ENCODE measurements at places on chromosomes 16 and 17.

GRCh38 chr16:87895641-87896141 lies 26.4 kb upstream of the SLC7A5 start:
- DNase-seq, result no peak

DNA sequence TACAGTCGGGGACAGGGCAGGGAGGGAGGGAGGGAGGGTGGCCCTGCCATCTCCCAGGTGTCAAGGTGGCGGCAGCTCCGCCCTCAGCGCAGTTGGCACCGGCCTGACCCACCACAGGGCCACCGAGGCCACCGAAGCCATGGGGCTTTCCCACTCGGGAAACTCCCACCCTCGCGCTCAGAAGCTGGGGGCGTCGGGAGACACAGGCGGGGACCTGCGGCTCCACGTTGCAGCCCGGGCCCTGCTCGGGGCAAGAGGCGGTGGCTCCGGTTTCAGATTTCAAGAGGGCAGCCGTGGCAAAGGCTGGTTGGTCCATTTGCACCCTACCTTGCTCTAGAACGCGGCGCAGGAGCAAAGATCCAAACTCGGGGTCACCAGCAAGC lies 544 bp downstream of the CYB561 start:
- peak; percentile 63 for DNase-seq

GRCh38 chr17:61444831-61445230 lies 7.4 kb upstream of the TBX4 start:
- DNase-seq, result no peak

GRCh38 chr17:78168242-78168902 lies at the start of gene SYNGR2:
TSS of gene SYNGR2 (plus strand) at chr17:78168581. CDS start at chr17:78168617, 36 bp downstream.
- DNase-seq, result peak; percentile 94

DNA sequence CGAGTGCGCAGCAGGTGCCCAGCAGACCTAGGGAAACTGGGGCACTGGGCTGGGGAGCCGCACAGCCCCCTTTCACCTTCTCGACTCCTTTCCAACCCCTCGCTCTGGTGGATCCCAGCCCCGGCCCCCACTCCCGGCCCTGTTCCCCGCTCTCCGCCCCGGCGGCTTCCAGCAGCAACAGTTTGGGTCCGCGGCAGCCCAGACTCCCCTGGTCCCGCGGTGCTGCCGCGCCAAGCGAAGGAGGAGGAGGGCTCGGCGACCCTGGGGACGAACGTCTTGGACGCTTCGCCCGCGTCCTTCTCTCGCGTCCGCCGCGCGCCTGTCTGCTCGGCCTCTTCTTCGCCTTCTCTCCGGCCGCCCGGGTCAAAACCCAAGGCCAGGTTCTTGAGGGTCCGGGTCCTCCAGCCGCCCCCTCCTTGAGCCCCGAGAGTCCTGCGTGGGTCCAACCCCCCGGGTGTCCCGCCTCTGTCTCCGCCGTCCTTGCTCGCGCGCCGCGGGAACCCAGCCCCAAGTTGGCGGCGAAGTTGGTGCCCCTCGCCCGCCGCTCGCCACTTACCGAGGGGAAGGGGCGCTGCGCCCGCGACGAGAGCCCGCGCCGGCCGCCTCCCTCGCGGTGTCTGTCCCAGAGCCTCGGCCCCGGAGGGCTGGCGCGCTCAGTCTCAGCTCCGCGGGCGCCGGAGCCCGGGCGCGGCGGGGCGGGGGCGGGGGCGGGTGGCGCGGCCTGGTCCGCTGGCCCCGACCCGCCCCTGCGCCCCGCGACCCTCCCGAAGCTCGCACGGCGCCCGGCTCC lies 1.4 kb upstream of the GRIN2C start:
- no peak for DNase-seq

GRCh38 chr17:2959371-2960130 lies 103.9 kb downstream of the OR1D5 start:
- DNase-seq, result no peak

- DNase-seq, result no peak
These were observed 1.2 kb downstream of the MMP2 start for GRCh38 chr16:55480228-55480655.

DNA sequence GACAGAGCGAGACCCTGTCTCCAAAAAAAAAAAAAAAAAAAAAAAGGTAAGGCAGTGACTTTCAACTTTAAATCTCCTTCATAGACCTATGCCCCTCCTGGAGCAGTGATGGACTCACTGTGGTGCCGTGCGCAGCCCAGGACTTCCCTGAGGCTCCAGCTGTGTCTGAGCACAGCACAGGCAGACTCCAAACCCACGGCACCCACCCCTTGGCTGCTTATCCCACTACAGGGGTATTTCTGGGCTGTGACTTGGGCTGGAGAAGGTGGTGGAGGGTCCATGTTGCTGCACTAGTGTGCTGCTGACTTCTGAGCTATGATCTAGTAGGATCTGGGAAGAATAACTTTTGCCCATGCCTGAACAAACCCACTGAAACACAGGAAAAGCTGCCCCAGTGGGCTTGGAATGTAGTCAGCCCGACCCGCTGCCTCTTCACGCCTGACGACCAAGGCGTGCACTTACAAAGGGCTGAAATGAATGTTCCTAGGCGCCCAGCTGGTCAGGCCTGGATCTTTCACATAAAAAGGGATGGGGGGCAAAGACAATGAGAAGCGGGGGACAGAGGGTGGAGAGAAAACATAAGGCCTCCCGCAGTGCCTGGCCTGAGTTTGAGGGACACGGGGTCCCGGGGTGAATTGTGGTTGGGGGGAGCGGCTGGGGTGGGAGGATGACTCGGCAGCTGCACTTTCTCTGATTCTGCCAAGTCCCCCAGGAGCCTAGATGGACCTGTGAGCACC lies 83.0 kb downstream of the IRF8 start:
- no peak for DNase-seq

DNA sequence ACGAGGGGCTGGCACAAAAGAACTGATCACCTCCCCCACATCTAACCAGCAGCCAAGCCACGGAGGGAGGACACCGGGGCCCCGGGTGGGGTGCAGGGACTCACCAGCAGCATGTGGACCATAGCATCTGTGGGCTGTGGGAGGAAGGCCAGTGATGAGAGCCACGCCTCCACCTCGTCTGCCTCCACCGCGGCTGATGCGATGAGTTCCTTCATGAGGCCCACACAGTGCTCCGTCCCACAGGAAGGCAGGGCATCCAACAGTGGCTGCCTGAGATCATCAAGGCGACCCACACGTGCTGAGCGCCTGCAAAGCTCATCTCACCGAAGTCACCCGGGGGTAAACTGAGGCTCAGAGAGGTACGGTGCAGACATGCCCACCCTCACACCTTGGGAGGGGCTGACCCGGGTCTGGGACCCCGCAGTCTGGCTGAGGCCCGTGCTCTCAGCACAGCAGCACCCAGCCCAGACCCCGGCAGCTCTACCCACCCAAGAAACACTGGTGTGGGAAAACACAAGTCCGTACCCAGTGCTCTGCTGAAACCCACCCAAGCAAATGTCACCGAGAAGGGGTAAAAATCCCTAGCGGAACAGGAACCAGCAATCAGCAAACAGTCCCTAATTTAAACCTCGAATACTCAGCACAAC lies 85.9 kb downstream of the LITAF start:
- no peak for DNase-seq

DNA sequence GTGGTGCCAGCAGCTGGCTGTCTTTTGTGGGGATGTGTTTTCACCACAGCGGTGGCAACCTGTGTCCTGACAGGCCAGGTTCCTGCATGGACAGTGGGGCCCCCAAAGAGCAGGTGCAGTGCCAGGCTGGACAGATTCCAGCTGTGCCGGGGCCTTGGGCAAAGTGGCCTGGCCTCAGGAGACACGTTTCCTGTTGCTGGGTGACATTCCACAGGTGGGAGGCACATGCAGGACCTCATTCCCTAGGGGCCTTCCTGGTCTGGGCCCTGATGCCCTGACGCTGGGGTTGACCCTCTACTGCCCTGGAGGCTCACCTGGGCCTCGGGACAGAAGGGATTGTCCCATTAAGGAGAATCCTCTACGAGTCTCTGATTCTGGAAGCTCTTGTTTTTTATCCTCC lies 182.4 kb downstream of the RAB11FIP4 start:
- DNase-seq, result no peak

- peak; percentile 49 for DNase-seq
These were observed 26.6 kb upstream of the KCNG4 start for GRCh38 chr16:84266451-84266850.

- no peak for DNase-seq
These were observed 313.8 kb downstream of the C16orf95 start for GRCh38 chr16:87003414-87003755.

DNA sequence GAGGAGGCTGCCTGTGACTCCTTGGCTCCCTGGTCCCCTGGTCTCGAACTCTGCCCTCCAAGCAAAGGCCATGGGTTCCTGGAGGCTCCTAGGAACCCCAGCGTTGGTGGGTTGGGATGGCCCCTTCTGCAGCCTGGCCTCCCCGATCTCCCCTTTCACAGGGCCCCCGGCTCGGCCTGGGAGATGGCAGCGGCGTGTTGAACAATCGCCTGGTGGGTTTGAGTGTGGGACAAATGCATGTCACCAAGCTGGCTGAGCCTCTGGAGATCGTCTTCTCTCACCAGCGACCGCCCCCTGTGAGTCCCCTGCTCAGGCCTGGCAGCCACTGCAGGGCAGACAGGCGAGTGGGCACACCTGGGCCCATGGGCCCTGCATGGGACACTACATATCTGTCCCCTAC lies 10.9 kb downstream of the ADGRG3 start:
- no peak for DNase-seq

- no peak for DNase-seq
These were observed 21.1 kb downstream of the SMYD4 start for GRCh38 chr17:1808644-1809043.

DNA sequence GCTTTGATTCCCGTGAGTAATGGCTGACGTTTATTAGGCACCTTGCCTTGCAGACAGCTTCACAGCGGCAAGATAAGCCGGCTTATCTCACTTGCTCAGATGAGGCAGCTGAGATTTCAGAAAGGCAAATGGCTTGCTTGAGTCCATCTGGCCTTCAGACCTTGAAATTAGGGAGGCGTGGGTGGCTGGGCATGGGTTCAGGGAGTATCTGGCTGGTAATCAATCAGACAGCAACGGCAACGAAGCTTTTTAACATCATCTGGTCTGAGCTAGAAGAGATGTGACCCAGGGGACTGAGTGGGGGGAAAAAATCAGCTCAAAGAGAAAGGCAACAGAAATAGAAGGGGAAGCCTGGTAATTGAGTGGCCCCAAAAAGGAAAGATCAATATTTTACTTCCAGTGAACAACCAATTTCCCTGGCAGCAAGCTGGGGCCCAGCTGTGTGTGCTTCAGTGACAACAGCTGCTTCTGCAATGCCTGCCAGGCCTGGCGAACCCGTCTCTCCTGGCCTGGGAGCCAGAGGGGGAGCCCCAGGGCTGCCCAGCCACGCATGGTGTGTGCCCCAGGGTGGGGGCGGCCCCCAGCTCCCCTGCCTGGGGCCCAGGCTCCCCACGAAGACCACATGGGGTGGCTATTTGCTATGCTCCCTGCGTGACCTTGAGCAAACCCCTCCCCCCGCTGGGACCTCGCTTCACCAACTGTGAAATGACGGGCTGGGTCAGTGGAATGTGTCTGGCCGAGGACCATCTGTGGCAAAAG lies 34.0 kb downstream of the RAB11FIP4 start:
- no peak for DNase-seq

- DNase-seq, result peak; percentile 16
These were observed 124.5 kb upstream of the ZFHX3 start for GRCh38 chr16:73172241-73172972.

DNA sequence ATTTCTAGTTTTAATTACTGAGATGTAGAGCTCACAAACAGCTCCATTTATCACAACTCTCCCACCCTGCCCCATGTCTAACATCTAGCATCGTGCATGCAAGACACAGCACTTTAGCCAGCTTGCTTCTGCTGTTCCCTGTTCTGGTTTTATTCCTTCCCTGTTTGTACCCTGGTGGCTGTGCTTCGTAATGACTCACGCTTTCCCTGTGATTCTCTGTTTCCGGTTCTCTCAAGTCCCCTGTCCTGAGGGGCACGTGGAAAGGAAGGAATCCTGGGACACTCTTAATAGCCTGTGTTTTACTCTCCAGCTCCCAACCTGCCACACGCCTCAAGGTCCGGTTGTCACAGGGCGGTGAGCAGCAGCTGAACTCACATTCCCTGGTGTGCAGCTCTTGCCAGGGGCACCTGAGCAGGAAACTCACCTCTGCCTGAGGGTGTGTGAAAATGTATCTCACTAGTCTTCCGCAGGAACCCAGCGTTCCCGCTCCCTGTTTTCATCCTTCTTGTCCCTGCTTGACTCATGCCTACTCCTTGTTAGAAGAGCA lies 10.6 kb downstream of the SHISA6 start:
- no peak for DNase-seq

DNA sequence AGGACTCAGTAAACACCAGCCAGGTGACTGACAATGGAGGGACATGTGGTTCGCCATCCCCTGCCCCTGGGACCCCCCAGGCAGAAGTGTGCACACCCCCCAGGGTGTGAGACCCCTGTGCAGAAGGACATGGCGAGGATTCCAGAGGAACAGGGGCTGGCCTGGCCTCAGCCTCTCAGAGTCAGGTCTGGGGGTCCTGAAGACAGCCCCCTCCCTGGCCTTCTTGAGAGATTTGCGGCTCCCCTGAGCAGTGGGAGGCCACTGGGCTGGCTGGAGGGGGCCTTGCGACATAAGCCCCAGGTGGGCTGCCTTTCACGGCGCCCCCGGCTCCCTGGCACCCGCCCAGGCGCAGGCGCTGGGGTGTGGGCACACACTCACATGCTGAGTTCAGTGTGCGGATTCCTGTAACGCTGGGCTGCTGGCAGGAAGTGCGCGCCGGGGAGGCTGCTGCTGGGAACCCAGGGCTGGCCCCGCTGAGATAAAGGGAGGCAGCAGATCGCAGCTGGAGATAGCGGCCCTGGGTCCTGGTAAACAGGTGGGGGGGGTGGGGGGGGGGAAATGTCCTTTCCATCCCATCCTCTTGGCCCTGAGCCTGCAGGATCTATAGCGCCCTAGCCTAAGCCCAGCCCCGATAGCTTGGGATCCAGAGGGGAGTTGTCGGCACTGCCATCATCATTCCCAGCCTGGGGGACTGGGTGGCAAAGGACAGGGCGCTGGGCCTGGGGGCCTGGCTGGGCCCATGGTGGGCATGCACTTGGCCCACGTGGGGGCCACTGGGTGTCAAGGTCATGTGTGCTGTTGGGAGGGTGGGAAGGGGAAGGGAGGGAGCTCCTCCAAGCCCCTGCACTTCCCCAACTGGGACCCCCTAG lies 27.1 kb downstream of the TMEM235 start:
- peak; percentile 70 for DNase-seq

DNA sequence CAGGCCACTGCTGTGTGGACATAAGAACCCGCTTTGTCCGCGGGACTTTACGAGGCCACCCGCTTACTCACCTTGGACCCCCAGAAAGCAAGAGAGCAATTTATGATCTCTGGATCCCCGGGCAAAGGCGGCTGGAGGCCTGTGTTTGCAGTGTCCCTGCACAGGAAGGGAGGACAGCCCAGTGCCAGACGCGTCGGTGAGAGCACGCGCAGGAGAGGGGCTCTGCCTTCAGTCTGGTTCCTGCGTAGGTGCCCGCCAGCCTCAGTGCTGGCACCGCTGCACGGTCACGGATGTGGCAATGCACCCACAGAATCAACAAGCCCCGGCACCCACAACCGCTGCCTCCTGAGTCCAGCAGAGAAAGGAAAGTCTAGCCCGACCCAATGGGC lies 248.4 kb downstream of the C16orf95 start:
- DNase-seq, result no peak

GRCh38 chr16:29820730-29821642 lies 724 bp downstream of the MVP start:
- DNase-seq, result peak; percentile 67

Data from RPMI8226 (cell line).